ENCODE measurements at places on chromosomes 6 and 20.

DNA sequence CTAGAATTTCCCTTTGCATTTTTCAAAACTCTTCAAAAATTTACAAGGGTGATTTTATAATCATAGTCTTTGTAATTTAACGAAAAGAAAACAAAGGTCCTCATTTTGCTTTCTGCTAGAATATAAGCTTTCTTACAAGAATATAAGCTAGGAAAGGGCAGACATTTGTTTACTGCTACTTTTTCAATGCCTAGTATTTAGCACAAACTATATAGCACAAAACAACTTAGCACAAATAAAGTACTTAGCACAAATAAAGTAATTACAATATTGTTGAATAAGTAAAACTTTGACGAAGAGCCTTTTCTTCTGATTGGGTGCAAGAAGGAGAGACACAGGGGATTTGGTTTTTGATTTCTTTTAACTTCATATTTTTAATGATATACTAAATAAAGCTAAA lies 87.8 kb downstream of the BCAS1 start:
- DNase-seq: no peak

- no peak for DNase-seq
Observed at GRCh38 chr6:25007269-25007699, 71.5 kb upstream of the RIPOR2 start.

GRCh38 chr20:33822423-33822822 lies 11.3 kb downstream of the CHMP4B start:
- no peak for DNase-seq

DNA sequence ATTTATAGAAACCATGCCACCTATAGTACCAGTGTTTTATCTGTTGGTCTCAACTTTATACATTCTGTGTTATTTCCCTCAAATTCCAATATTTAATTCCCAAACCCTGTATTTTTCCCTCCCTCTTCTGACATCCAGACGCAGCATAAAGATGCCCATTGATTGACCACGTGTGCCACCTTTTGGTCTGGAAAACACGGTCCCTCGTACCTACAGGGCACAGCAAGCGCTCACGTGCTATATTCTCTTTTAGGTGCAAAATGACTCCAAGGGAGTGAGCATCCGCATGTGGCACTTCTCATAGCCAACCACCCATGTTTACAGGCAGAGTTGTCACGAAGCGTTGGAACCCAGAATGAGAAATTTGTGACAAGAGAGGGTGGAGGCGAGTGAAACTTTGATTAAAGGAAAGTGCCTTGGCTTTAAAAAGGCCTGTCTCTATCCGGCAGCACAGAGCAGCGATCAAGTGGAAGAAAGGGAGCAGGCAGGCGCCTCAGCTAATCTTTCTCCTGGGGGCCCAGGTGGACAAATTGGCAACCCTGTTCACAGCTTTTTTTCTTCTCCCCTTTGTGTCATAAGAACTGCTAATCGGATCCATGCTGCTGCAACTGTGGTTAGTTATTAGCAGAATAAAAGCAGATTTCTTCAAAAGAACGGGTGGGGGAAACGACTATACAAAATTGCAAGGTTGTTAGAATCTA lies 225.9 kb downstream of the TMEM242 start:
- no peak for DNase-seq

GRCh38 chr20:2771631-2772080 lies 28.8 kb downstream of the CPXM1 start:
- no peak for DNase-seq

- no peak for DNase-seq
Observed at GRCh38 chr20:60222497-60222896, 264.3 kb downstream of the CDH26 start.
